Inflammatory macrophage (primary cell): ENCODE measurements at places on chromosomes 2 and 18.

DNA sequence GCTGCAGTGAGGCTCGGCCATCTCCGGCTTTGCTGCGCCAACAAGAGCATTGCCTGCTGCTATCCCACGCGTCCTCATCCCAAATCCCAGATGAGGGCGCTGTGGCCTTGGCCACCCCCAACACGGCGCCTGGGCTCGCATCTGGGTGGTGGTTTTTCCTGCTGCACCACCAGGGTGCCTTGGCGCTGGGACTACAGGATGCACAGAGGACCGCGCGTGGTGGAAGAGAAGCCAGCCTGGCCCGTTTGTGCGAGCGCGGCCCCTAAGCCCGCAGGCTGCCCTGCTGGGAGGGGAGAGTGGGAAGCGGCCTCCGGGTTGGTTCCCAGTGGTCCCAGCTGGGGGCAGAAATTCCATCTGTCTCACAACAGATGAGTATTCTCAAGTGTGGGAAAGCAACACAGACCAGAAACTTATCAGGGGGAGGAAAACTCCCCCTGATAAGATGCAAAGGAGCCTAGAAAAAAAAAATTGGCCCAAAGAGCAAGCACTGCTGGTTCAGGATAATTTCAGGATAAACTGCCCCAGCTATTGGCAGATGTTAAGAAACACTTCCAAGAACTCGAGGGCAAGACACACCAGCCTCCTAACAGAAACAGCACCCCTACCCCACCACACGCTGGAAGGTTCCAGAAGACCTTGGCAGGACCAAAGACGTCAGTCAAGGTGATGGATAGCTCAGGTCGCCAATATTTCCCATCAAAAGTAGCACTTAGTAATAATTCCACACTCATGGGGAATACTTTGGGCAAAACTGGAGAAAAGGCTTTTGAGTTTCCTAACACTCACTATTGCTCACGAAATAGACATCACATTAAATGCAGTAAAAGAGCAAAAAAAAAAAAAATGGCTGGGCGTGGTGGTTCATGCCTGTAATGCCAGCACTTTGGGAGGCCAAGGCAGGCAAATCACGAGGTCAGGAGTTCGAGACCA is 152.1 kb downstream of the PXDN start:
- no peak for DNase-seq

- DNase-seq, result no peak
Measured at GRCh38 chr2:129006135-129006886, 687.6 kb upstream of the HS6ST1 start.

DNA sequence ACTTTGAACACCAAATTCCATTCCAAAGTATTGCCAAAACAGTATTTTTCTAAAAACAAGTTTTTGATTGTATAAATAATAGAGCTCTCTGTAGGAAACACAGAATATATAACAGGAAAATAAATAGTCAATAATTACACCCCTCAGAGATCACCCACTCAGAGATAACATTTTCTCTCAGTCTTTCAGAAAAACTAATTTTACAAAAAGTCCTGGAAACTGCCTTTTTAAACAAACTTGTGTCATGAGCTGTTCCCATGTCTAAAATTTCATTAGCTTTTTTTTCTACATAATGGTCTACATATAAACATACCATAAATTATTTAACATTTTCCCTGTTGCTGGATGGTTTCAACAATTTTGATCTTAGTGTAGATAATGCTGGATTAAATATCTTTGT is 1.2 kb upstream of the WDSUB1 start:
- no peak for DNase-seq

DNA sequence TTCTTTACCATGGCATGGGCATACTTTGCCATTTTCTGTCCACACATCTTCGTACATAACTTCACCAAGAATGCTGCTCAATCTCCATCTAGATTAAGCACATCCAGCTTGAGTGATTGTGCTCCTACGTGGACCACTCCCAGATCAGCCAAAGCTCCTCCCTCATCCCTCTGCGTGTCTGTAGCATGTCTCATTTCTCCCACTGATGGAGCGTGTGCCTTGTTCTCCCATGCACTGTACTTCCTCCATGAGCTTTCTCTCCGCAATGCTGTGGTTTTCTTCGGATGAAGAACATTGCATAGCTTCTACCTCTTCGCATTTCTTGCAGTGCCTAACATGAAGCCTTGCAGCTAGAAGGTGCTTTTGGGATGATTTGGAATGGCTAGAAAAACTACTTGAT is 13.5 kb downstream of the CCL20 start:
- peak; percentile 38 for DNase-seq

- DNase-seq, result no peak
Measured at GRCh38 chr2:109144271-109144670, 15.3 kb downstream of the SH3RF3 start.

- DNase-seq, result no peak
Measured at GRCh38 chr2:25204190-25204838, 35.9 kb upstream of the POMC start.
